ENCODE measurements at places on chromosomes 3 and 15.

- DNase-seq = peak; percentile 24
Measured at GRCh38 chr15:77695961-77696582, 63.4 kb upstream of the LINGO1 start.

- no peak for DNase-seq
Measured at GRCh38 chr3:128240232-128240631, 87.0 kb downstream of the EEFSEC start.

DNA sequence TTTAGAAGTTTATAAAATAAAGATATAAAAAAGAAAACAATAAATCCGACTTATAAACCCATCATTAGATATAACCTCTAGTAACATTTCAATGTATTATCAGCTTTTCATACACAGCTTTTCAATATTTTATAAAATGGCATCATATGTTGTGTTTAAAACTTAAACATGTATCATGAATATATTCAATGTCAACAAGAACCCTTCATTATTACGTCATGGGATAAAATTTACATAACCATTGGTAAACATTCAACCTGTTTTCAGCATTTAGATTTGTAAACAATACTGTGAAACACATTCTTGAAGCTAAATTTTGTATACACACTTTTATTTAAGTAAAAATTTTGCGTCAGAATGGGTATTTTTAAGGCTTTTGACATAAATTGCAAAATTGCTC is 153.4 kb upstream of the SOX14 start:
- no peak for DNase-seq

- DNase-seq = no peak
Measured at GRCh38 chr3:153171256-153171655, 9.2 kb downstream of the RAP2B start.

- DNase-seq = no peak
Measured at GRCh38 chr3:55543181-55543614, 56.1 kb upstream of the WNT5A start.

DNA sequence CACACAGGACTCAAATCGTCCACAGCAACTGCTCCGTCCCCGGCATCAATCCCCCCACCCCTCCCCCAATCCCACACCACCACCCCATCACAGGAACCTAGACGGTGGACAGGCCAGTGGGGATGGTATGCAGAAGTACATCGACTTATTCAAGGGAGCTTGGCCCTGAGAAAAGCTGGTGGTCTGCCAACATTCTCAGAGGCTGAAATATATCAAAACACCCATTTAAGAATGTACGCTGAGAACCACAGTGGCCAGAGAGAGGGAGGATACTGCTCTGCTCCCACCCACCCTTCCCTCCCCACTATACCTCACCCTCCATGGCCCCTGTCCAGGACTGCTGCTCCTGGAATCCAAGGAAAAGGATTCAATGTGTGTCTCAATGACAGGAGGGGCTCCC is 12.4 kb upstream of the USP3 start:
- DNase-seq = peak; percentile 33

GRCh38 chr3:173902871-173903270 is 505.3 kb downstream of the NLGN1 start:
- no peak for DNase-seq

DNA sequence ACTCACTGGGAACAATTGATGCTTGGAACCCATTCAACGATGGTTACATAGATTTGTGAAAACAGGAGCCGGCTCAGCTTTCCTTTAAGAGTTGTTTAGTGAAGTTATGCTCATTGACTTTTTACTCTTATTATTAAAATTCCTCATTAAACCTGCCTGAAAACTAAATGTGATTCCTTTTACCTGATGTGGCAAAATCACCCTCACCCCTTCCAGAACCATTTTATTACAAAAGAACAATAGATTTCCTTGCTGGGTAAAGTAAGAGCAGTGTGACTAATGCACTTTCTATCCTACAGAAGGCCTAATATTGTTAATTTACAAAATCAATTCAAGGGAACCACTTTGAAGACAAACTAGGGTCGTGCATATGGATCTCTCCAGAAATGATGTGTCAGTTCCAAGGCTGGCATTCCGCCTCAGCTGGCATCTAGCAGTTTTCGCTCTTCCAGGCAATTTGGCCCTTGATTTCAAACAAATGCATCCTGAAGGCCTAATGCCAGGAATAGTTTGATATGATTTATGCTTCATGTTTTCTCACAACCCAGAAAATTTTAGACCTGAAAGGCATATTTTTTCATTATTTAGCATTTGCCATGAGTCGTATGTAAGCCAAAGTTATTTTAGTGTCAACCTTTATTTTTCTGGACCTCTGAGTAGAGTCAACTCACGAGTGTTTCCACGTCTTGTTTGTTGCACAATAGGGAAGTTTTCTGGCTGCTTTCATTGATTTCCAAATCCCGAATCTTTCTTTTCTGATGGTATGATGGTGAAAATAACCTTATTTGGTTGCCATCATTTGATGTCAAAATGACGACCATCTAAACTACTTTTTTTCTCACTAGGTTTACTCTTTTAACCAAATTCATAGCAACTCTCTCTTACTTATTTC is 447.8 kb downstream of the MECOM start:
- no peak for DNase-seq

- no peak for DNase-seq
Measured at GRCh38 chr3:142588703-142589102, 7.5 kb upstream of the PLS1 start.

GRCh38 chr3:127758013-127758412 is 64.3 kb downstream of the MGLL start:
- DNase-seq = no peak

GRCh38 chr3:16174976-16175901 is 759 bp downstream of the GALNT15 start:
- no peak for DNase-seq

- peak; percentile 80 for DNase-seq
Measured at GRCh38 chr15:61169904-61170695, 59.0 kb downstream of the RORA start.

DNA sequence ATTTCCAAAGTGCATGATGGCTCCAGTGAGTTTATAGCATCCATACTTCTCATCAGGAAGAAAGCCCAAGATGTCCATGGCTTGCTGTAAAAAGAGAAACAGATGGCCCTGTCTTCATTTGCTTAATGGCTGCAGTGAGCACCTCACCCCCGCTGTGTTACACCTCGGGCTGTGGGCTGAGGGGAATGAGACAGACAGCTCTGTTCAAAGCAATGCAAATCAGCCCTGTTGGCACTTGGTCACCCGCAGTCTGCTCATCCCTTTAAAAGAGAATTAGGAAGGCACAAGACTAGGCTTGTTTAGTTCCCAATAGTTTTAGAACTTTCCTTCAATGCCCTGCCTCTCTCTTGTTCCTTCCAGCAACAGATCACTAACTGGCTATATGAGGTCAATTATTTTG is 25.2 kb downstream of the MYH15 start:
- peak; percentile 94 for DNase-seq

GRCh38 chr3:105688821-105689220 is 180.0 kb downstream of the CBLB start:
- DNase-seq = no peak

GRCh38 chr3:189001559-189001958 is 170.2 kb upstream of the TPRG1 start:
- no peak for DNase-seq

GRCh38 chr15:61281328-61281727 is 52.2 kb upstream of the RORA start:
- DNase-seq = no peak

DNA sequence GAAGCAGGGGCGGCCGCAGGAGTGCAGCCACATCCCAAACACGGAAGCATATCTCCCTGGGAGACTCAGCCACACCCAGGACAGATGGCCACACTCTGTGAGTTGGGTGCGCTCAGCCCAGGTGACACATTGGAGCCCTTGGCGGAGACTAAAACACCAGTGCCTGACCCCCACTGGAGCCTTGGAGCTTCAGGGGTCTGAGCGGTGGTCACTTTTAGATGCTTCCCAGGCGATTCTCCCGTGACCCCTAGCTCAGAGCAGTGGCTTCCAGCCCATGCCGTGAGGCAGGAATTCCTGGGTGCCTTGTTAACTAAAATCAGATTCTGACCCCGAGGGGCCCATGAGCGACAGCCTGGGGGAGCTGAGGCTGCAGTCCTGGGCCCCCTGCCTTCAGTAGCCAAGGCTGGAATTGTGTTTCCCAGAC is 54.5 kb downstream of the PLXNA1 start:
- DNase-seq = peak; percentile 63

GRCh38 chr3:46898321-46899150 is 21.0 kb downstream of the PTH1R start:
- DNase-seq = no peak

GRCh38 chr15:57730876-57731275 is 24.4 kb downstream of the POLR2M start:
- DNase-seq = peak; percentile 30

- DNase-seq = no peak
Measured at GRCh38 chr3:44678480-44679116, 30.1 kb downstream of the ZNF35 start.

GRCh38 chr15:31471731-31472430 is 145.2 kb downstream of the KLF13 start:
- peak; percentile 41 for DNase-seq

GRCh38 chr3:151203051-151203420 is at the start of gene GPR171:
GPR171 (minus strand) TSS chr3:151203216; CDS start chr3:151199386, 3,830 bp downstream.
- DNase-seq = no peak

DNA sequence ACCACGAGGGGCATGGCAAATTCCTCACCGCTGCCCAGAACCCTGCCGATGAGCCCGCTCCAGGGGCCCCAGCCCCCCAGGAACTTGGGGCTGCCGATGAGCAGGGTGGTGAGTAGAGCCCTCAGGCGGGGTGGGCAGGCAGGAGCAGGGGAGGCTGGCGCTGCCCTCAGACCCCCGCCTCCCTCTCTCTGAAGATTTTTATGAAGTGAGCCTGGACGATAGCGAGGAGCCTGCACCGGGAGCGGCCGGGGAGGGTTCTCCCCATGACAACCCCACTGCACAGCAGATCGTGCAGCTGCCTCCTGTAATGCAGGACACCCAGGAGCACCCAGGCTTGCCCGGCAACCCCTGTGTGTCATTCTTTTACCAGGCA is 56.7 kb upstream of the UBE2Q2 start:
- DNase-seq = no peak
